Activated CD8-positive, alpha-beta memory T cell treated with anti-CD3 and anti-CD28 coated beads, Interleukin-2, amount 10 ng/mL, durations not matched to agents 7 days and 5 days (primary cell): ENCODE measurements at places on chromosomes 4 and X. TPM values are rescaled to one million over a fixed set of nuclear protein-coding genes. Genes with fewer than 3 reads are reported as not detected.

STPG2 gene
- not detected for total RNA-seq

PJA1 gene
- total RNA-seq, result 20.1 TPM

BBS12 gene
- 2.1 TPM for total RNA-seq

ADAM29 gene
- total RNA-seq, result not detected

UGT2B10 gene
- not detected for total RNA-seq

IL13RA2 gene
- not detected for total RNA-seq

GAB1 gene
- 0.55 TPM for total RNA-seq

GRCh38 chr4:1928356-1929239 is 57.4 kb downstream of the NSD2 start:
- DNase-seq, result peak; percentile 58
- H3K4me3 ChIP-seq, result no peak overlapping the region
- no peaks in the 10 kb centered on the region for H3K27me3 ChIP-seq

GRCh38 chr4:94304365-94304971 is 38.2 kb downstream of the HPGDS start:
- H3K4me3 ChIP-seq, result no peak overlapping the region
- no peaks in the 10 kb centered on the region for H3K36me3 ChIP-seq
- peaks cover 2% of the 10 kb centered on the region for H3K4me1 ChIP-seq
- no peaks in the 10 kb centered on the region for H3K27me3 ChIP-seq

GRCh38 chr4:139957986-139958738 is 195.8 kb downstream of the MAML3 start:
- H3K4me3 ChIP-seq, result no peak overlapping the region
- no peak for DNase-seq
- peaks cover 64% of the 10 kb centered on the region for H3K27me3 ChIP-seq
- no peak overlapping the region for H3K27ac ChIP-seq
- no peaks in the 10 kb centered on the region for H3K4me1 ChIP-seq

DNA sequence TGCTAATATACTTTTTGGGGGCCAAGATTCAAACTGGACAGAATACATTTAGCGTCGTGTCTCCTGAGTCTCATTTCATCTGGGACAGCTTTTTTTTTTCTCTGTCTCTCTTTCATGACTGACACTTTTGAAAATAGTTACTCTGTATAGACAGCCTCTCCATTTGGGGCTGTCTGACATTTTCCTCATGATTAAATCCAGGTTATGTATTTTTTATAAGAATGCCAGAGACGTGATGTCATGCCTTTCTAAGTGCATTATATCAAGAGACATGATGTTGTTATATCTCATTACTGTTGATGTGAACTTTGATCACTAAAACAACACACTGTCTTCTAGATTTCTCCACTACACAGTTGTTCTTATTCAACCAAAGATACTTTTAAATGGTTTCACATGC is 199.0 kb downstream of the BANK1 start:
- no peak overlapping the region for H3K27ac ChIP-seq
- no peak for DNase-seq
- H3K36me3 ChIP-seq, result no peaks in the 10 kb centered on the region

DNA sequence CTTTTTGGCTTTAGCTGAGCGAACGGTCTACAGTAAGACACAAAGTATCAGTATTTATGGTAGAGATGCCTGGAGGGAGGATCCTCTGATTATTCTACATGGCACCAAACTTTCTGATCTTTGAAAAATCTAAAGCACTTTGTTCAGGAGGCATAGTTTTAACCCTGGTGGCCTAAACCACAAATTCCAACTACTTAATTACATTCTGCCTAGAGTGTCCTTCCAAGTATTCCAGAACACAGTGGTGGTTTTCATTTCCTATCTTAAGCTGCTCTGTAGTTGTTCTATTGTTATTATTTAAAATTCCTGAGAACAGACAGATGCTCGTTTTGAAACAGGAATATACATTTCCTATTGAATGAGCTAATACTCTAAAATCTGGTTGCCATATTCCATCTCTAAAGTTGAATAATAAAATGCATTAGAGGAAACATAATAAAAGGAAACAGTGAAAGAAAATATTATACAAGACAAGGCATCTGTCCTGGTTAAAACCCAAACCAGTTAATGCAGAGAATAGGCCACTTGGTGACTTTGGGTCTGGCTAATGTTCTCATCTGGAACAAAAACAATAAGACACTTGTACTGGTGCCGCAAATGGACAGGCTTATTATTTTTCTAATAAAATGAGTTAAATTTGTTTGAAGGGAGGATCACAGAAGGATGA is 657.4 kb downstream of the SPRY1 start:
- H3K27me3 ChIP-seq, result no peaks in the 10 kb centered on the region
- no peak for DNase-seq
- H3K36me3 ChIP-seq, result no peaks in the 10 kb centered on the region
- H3K4me3 ChIP-seq, result no peak overlapping the region

GRCh38 chrX:46929439-46930261 is 17.4 kb downstream of the JADE3 start:
- H3K4me3 ChIP-seq, result no peak overlapping the region
- no peaks in the 10 kb centered on the region for H3K36me3 ChIP-seq
- H3K27ac ChIP-seq, result no peak overlapping the region
- no peaks in the 10 kb centered on the region for H3K4me1 ChIP-seq
- DNase-seq, result no peak

DNA sequence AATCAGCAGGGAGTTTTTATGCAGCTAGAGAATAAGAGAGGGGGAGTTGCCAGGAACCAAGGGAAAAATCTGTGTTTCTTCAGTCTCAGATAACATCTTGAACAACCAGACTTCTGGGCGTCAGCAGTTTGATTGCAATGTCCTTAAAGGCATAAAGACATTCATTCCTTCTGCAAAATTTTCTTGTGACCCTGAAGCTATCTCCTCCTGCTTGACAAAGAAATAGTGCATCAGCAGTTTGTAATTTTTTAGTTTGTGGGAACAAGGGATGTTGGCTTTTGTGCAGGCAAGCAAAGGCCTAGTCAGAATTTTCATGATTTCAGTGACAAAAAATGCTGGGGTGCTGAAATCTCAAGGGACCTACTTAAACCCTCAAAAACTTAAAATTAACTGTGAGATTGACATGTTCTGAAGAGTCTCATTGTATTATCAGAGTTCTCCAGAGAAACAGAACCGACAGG is 125.8 kb upstream of the UNC5C start:
- no peak overlapping the region for H3K27ac ChIP-seq
- H3K27me3 ChIP-seq, result no peaks in the 10 kb centered on the region
- no peaks in the 10 kb centered on the region for H3K4me1 ChIP-seq
- H3K36me3 ChIP-seq, result no peaks in the 10 kb centered on the region
- no peak for DNase-seq
- H3K4me3 ChIP-seq, result no peak overlapping the region

GRCh38 chr4:168057412-168057811 is 34.9 kb upstream of the ANXA10 start:
- DNase-seq, result no peak
- H3K4me1 ChIP-seq, result no peaks in the 10 kb centered on the region
- no peaks in the 10 kb centered on the region for H3K27me3 ChIP-seq
- H3K36me3 ChIP-seq, result no peaks in the 10 kb centered on the region
- H3K4me3 ChIP-seq, result no peak overlapping the region
- no peak overlapping the region for H3K27ac ChIP-seq

DNA sequence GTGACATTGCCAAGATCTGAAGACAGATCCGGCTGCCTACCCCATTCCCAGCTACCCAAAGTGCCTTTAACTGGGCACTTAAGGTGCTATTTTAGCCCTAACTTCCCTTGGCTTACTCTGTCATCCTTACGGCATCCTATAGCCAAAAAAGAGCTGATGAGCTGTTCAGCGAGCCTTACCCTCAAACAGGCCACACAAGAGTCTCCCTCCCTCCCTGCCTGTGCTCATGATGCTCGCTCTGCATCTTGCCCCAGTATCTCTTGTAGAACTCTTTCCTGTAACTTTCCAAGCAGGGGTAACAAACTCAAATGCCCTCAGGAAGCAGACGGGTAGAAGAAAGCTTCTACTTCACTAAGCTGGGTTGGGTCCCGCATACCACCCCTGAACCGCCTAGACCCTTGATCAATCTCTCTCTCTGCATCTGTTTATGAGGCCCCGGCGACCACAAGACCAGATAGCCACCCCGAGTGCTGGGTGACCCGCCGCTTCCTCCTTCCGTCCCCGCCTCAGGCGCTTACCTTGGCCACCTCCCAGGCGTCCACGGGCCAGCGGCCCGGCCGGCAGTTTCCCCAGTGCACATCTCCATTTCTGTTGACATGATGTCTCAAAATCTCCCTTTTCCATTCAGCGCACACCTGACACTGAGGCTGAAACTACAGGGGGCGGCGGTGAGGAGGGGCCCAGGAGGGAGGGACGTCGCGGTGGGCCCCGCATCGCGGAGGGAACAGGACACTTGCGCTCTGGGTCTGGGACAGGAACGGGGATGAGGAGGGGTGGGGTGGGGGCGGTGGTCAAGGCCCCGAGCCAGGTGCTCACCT is 663 bp downstream of the CXorf38 start:
- H3K36me3 ChIP-seq, result peaks cover 27% of the 10 kb centered on the region
- peaks cover 17% of the 10 kb centered on the region for H3K4me1 ChIP-seq
- DNase-seq, result peak; percentile 63
- peak overlapping the region; percentile 95 for H3K27ac ChIP-seq
- peak overlapping the region; percentile 90 for H3K4me3 ChIP-seq
- H3K27me3 ChIP-seq, result no peaks in the 10 kb centered on the region

DNA sequence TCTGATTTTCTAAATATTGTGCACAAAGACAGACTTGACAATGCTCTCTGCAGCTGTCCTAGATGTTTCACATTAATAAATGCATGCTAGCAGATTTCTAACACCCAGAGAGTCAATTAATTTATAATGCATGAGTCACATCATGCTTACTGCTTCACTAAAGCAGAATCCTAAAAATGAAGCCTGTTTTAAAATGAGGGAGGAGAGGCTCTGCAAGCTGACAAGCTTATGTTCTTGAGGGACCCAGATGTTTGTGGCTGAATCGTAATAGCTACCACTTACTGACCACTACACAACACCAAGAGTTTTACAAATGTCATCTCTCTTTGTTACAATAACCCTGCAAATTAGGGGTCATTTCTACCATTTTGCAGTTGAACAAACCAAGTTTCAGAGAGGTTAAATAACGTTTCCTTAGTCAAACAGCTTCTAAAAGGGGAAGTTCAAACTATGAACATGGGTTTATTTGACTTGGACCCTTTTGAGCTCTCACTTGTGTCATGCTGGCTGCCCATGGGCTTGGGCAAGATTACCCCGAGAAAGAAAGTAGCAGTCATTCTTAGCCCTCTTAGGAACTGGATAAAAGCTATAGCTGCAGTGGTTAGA is 262.7 kb upstream of the ETNPPL start:
- no peak overlapping the region for H3K4me3 ChIP-seq
- DNase-seq, result no peak
- no peaks in the 10 kb centered on the region for H3K36me3 ChIP-seq
- H3K4me1 ChIP-seq, result no peaks in the 10 kb centered on the region
- peaks cover 3% of the 10 kb centered on the region for H3K27me3 ChIP-seq

DNA sequence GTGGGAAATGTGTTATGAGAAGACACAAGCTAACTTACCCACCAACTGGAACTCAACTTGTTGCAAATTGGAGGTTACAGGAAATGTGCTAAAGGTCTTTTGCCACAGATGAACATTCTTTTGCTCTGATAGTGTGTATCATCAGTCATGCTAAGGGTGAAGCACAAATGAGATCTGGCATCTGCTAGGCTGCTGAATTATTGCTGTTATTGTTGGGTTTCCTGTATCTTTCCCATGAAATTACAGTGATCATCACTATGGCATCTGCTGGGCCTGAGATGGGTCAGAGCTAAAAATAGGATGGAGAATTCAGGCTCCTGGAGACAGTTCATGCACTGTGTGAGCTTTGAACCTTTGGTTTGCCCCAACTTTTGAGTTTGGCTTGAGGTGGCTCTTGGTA is 124.5 kb downstream of the NPNT start:
- H3K27ac ChIP-seq, result no peak overlapping the region
- no peaks in the 10 kb centered on the region for H3K27me3 ChIP-seq
- no peak overlapping the region for H3K4me3 ChIP-seq
- no peaks in the 10 kb centered on the region for H3K4me1 ChIP-seq
- no peak for DNase-seq
- H3K36me3 ChIP-seq, result no peaks in the 10 kb centered on the region

DNA sequence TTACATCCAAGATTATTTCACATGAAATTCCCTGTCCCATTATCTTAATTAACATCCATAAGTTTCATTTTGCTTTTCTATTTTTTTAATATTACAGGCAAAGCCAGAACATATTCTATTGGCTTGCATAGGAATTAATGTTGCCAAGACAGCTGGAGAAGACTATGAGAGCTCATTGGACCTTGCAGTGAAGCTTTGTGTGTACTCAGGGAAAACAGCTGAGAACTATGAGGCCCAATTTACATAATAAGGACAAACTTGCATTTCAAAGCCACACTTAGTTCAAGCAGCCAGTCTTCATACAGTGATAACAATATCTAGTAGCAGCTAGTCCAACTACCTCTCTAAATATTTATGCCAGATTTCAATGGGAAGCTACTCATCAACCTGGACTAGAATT is 134.4 kb downstream of the DDX53 start:
- H3K36me3 ChIP-seq, result no peaks in the 10 kb centered on the region
- no peak overlapping the region for H3K27ac ChIP-seq
- H3K27me3 ChIP-seq, result no peaks in the 10 kb centered on the region
- no peak overlapping the region for H3K4me3 ChIP-seq
- H3K4me1 ChIP-seq, result no peaks in the 10 kb centered on the region

GRCh38 chr4:141871086-141871770 is 234.8 kb downstream of the IL15 start:
- no peaks in the 10 kb centered on the region for H3K4me1 ChIP-seq
- no peak overlapping the region for H3K27ac ChIP-seq
- no peaks in the 10 kb centered on the region for H3K27me3 ChIP-seq

GRCh38 chr4:23874536-23874901 is 15.3 kb downstream of the PPARGC1A start:
- no peaks in the 10 kb centered on the region for H3K36me3 ChIP-seq
- H3K27ac ChIP-seq, result no peak overlapping the region
- no peak for DNase-seq
- no peaks in the 10 kb centered on the region for H3K27me3 ChIP-seq

GRCh38 chr4:138438608-138439007 is 196.5 kb upstream of the SLC7A11 start:
- DNase-seq, result no peak
- H3K27me3 ChIP-seq, result no peaks in the 10 kb centered on the region
- no peak overlapping the region for H3K4me3 ChIP-seq
- no peaks in the 10 kb centered on the region for H3K4me1 ChIP-seq
- no peaks in the 10 kb centered on the region for H3K36me3 ChIP-seq

- H3K4me1 ChIP-seq, result no peaks in the 10 kb centered on the region
- DNase-seq, result no peak
- H3K36me3 ChIP-seq, result no peaks in the 10 kb centered on the region
- no peaks in the 10 kb centered on the region for H3K27me3 ChIP-seq
- H3K4me3 ChIP-seq, result no peak overlapping the region
These were observed 138.9 kb upstream of the ITM2A start for GRCh38 chrX:79506001-79506400.

DNA sequence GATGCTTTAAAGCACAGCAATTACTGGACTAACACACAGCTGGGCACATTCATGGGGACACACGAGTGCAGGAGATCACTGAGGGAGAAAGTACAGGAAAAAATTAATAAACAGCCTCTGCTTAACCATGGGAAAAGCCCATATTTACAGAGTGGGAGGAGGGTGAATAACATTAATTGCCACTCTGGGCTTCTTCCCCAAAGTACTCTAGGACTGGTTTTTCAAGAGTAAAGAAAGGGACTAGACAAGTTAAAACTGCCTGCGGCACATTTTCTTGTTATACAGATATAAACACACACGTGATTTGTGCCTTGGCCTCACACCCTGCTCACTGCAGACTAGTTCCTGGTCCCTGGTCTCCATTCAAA is 179.7 kb upstream of the TET2 start:
- H3K27ac ChIP-seq, result peak overlapping the region; percentile 84
- no peak for DNase-seq
- peaks cover 7% of the 10 kb centered on the region for H3K36me3 ChIP-seq
- H3K4me3 ChIP-seq, result peak overlapping the region; percentile 46
- peaks cover 17% of the 10 kb centered on the region for H3K27me3 ChIP-seq
- H3K4me1 ChIP-seq, result peaks cover 14% of the 10 kb centered on the region

- no peaks in the 10 kb centered on the region for H3K27me3 ChIP-seq
- no peak overlapping the region for H3K4me3 ChIP-seq
- peaks cover 8% of the 10 kb centered on the region for H3K4me1 ChIP-seq
- H3K27ac ChIP-seq, result no peak overlapping the region
These were observed 32.8 kb downstream of the CEP44 start for GRCh38 chr4:174316546-174316945.
